ENCODE measurements at places on chromosomes 13 and 19. TPM values are rescaled to one million over a fixed set of nuclear protein-coding genes. Genes with fewer than 3 reads are reported as not detected.

DNA sequence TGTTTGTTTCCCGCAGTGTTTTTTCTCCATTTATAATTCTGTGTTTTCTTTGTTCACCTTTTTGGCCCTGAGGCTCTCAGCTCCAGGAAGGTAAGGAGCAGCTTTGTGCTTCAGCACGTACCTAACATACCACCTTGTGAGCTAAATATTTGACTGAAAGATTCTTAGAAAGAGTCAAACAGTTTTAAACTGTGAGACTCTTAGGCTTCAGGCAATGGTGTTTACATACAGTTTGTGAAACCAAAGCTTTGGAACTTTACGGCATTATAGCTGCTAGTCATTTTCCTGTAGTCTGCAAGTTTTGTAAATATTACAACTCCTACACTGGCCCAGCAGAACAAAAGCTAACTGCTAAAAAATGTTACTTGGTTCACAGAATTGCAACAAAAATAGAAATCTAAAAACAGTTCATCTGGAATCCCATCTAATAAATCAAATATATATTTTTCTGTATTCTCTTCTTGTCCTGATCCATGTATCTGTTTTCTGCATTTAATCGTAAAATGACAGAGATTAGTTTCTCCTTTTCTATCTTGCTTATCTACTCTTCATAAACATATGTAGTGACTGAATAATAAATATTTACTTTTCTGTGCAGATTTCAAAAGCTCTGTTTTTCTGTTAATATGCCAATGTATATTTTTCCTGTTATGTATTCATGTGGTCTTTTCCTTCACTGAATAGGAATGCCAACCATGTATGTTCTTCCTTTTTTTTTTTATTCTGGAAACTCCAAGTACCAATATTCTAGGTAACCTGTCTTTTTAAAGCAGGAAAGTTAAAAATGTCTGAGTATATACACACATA is 38.8 kb upstream of the GPI start:
- no peaks in the 10 kb centered on the region for H3K36me3 ChIP-seq
- no peak overlapping the region for H3K27ac ChIP-seq
- H3K4me3 ChIP-seq: no peak overlapping the region

The THSD1 gene
- total RNA-seq: 0.74 TPM

DNA sequence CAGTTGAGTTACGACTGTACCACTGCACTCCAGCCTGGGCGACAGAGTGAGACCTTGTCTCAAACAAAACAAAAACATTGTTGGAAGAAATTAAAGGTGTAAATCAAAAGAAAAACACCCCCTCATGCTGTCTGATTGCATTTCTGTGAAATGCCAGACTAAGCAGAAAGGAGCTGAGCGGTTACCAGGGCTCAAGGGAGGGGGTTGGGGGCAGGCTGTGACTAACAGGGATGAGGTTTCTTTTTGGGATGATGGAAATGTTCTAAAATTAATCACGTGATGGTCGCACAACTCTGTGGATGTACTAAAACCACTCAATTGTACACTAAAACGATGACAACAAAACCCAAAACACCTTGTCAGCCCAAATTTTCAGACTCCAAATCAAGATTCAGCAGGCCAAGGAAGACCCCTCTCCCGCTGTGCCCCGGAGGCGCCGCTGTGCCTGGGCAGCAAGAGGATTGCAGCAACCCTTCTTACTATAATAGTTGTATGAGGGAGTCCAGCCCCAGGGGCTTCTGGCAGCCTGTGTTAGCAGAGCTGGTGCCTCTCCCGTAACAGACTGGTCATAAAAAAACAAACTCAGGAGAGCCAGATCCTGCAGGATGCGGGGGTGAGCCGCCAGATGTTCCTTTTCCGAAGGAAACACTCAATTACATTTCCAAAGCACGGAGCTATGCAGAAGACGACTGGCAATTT is 20.9 kb downstream of the CAPS start:
- no peaks in the 10 kb centered on the region for H3K4me1 ChIP-seq
- no peak for DNase-seq
- H3K36me3 ChIP-seq: no peaks in the 10 kb centered on the region

DNA sequence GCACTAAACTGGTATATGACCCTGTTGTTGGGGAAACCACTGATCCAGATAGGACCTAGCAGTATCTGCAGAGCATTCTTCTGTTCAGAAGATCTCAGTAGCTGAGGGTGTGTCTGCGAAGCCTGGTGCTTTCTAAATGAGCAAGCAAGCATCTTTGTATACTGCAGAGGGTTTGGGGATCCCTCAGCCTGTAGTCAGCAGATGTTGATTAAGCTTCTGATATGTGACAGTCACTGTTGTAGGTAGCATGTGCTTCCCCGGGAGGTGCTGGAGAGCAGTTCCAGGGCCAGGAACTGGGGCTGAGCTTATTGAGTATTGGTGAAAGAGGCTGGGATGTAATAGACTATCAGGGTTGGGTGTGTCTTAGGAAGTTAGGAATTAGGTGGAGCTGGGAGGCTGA is 1.5 kb downstream of the SCAF1 start:
- no peak for DNase-seq
- peaks cover 11% of the 10 kb centered on the region for H3K27me3 ChIP-seq

The CNFN gene
- 3.2 TPM for total RNA-seq

GRCh38 chr19:57382806-57383488 is 6.7 kb upstream of the ZNF548 start:
- no peak for DNase-seq
- H3K27me3 ChIP-seq: peaks cover 11% of the 10 kb centered on the region
- no peak overlapping the region for H3K27ac ChIP-seq
- H3K36me3 ChIP-seq: no peaks in the 10 kb centered on the region
- no peaks in the 10 kb centered on the region for H3K4me1 ChIP-seq

The NLRP9 gene
- total RNA-seq: not detected

The TMIGD2 gene
- 0.19 TPM for total RNA-seq

DNA sequence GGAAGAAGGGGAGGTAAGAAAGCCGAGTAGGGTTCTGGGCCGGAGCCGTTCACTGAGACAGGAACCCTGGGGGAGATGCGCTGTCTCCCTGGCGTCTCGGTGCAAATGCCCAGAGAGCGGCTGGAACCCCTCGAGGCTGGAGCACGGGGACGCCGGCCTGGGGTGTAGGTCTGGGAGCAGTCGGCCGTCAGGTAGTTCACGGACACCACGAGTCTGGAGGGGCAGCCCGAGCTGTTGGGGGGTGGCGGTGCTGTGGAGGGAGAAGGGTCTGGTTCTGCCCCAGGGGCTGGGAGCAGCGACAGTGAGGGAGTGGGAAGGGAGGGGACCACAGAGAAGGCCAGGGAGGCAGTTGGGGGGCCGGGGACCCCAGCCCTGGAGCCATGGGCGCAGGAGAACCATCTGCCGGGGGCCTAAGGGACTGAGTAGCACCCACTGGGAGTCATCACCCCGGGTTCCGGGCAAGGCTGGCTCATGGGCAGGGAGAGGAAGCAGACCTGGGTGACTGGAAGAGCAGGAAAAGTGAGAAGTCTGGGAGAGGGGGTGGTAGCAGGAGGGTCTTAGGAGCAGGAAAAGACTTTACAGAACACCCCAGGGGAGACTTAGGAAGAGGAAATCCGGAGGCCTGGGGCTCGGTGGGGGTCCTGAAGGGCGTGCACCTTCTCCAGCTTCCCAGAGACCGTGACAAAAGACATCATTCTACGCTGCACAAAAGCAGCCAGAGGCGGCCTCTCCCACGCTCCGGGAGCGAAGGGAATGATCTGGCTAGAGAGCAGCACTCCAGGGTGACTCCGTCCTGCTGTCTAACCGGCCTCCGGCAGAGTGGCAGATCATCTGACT is 173.1 kb upstream of the SOX1 start:
- peak; percentile 73 for DNase-seq
- no peaks in the 10 kb centered on the region for H3K36me3 ChIP-seq
- peaks cover 22% of the 10 kb centered on the region for H3K4me1 ChIP-seq
- peak overlapping the region; percentile 49 for H3K4me3 ChIP-seq
- peaks cover 85% of the 10 kb centered on the region for H3K27me3 ChIP-seq
- no peak overlapping the region for H3K27ac ChIP-seq

The EXOC3L2 gene
- not detected for total RNA-seq

GRCh38 chr19:19619849-19620210 is 1.3 kb upstream of the PBX4 start:
- H3K36me3 ChIP-seq: no peaks in the 10 kb centered on the region
- H3K4me1 ChIP-seq: no peaks in the 10 kb centered on the region
- DNase-seq: no peak
- peaks cover 11% of the 10 kb centered on the region for H3K27me3 ChIP-seq
- no peak overlapping the region for H3K27ac ChIP-seq
- H3K4me3 ChIP-seq: no peak overlapping the region

GRCh38 chr19:8544168-8544567 is 30.2 kb upstream of the ZNF414 start:
- no peak overlapping the region for H3K27ac ChIP-seq
- no peak overlapping the region for H3K4me3 ChIP-seq
- H3K27me3 ChIP-seq: no peaks in the 10 kb centered on the region
- DNase-seq: no peak
- H3K36me3 ChIP-seq: no peaks in the 10 kb centered on the region

DNA sequence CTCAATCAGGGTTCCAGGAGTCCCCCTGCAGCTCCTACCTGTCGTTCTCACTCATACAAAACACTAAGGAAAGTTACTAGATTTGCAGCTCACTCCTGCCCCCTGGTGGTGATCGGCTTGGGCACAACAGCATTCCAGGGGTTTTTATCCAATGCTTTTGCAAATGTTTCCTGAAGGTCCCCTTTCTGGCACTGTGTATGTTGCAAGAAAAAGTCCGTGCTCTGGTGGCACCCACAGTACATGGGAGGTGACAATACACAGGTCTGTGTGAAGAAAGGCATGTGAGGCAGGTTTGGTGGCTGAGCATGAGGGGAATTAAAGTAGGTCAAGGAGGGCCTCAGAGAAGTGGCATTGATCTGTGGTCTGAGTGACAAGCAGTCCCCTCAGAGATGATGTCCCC is 8.6 kb upstream of the TYK2 start:
- no peak overlapping the region for H3K27ac ChIP-seq
- H3K4me1 ChIP-seq: no peaks in the 10 kb centered on the region
- H3K4me3 ChIP-seq: no peak overlapping the region
- no peaks in the 10 kb centered on the region for H3K36me3 ChIP-seq
- H3K27me3 ChIP-seq: no peaks in the 10 kb centered on the region

DNA sequence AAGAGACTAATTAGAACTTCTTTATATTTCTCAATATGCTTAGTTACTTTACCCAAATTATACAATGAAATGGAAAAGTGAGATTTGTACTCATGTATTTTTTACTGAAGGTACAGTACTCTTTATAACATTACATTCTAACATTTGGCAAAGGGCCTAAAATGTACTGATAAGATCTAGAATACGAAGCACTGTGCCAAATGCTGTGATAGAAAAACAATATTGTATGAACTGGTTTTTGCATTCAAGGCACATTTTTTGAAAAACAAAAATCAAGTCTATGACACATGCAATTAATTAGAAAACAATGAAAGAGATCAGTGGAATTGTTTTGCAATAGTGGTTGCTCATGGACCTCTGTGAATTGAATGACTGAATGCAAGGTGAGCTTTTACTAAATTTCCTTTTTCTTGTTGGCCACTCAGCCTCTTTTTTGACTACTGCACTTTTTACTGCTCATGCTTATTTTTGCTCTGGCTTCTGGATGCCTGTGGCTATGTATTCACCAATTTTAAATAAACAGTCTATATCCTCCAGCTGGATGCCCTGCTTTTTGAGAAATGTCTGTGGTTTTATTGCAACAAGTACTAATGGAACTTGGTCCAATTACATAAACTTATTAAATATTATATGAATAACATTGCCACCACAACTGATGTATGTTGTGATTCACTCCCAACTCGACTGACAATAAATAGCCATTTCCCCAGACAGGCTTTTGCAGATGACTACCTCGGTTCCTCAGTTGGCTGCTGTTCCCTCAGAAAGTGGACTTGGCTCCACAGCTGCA is 41.4 kb upstream of the OBI1 start:
- no peak overlapping the region for H3K27ac ChIP-seq
- no peak for DNase-seq
- no peaks in the 10 kb centered on the region for H3K4me1 ChIP-seq
- no peaks in the 10 kb centered on the region for H3K36me3 ChIP-seq

The GAPDHS gene
- total RNA-seq: not detected

DNA sequence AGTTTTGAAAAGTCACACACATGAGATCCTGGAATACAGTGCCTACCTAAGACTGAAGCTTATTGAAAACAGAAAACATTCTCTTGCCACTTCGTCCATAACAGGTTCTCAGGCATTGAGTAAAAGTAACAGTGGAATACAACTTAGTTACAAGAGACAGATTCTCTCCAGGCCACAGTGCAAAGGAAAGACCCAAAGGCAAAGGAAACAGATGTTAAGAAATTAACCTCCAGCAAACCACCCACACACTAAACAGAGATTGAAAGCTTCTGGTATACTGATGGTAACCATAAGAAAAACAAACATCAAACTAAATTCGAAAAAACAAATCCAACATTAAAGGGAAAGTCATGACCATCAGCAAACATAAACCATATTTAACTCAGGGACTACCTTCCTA is 914.7 kb downstream of the SLITRK5 start:
- no peak overlapping the region for H3K27ac ChIP-seq
- H3K4me3 ChIP-seq: no peak overlapping the region
- no peaks in the 10 kb centered on the region for H3K27me3 ChIP-seq
- no peaks in the 10 kb centered on the region for H3K36me3 ChIP-seq

DNA sequence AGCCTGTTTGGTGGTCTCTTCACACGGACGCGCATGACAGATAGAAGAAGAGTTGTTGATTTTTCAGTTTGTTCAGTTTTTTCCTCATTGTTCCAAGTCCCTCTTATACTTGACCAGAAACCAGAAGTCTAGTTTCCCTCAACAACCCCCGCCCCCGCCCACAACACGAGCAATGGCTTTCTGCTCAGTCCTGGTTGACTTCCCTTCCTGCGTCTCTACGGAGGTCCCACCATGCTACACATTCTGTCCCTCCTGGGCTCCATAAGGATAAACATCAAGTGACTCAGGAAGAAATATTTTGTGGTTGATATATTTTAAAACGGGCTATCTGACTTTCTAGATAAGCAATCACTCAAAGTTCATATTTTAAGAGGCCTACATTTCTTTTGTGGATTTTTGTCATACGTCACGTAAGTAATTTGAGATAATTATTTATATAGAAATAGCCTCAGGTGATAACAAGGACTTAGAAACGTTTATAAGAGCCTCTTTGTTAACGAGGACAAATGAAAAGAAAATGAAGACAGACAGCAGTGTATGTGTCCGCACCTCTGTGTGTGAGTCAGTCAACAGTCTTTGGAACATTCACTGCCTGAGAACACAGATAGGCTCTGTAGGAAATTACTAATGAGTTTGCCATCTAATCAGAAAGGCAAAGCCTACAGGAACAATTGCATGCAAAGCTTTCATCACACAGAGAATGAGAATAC is 214.4 kb downstream of the RAP2A start:
- no peaks in the 10 kb centered on the region for H3K27me3 ChIP-seq
- no peak overlapping the region for H3K27ac ChIP-seq
- H3K4me3 ChIP-seq: no peak overlapping the region
- no peaks in the 10 kb centered on the region for H3K36me3 ChIP-seq
- peaks cover 24% of the 10 kb centered on the region for H3K4me1 ChIP-seq

The PRR12 gene
- 3.2 TPM for total RNA-seq

The OR7C1 gene
- not detected for total RNA-seq

GRCh38 chr19:15112385-15112784 is 5.2 kb downstream of the SYDE1 start:
- no peak for DNase-seq
- H3K27me3 ChIP-seq: no peaks in the 10 kb centered on the region
- no peaks in the 10 kb centered on the region for H3K4me1 ChIP-seq
- H3K27ac ChIP-seq: no peak overlapping the region

Measured in neural progenitor cell (in vitro differentiated cells).